ENCODE measurements at places on chromosomes 12 and 14.

DNA sequence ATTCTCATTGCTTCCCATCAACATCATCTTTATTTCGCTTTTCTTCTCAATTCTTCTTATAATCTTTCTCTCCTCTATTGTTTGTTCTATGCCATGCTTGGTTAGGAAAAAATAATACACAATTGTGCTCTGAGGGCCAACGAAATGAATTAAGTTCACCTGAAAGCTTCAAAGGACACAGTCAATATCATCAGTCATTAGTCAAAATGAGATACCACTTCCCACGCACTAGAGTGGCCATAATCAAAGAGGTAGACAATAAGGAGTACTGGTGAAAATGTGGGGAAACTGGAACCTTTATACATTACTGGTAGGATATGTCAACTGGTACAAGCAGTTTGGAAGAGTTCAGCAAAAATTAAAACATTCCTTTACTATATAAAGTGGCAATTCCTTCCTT is 91.5 kb downstream of the TMTC1 start:
- no peak overlapping the region for H3K27ac ChIP-seq
- no peaks in the 10 kb centered on the region for H3K36me3 ChIP-seq
- H3K27me3 ChIP-seq = peaks cover 5% of the 10 kb centered on the region

DNA sequence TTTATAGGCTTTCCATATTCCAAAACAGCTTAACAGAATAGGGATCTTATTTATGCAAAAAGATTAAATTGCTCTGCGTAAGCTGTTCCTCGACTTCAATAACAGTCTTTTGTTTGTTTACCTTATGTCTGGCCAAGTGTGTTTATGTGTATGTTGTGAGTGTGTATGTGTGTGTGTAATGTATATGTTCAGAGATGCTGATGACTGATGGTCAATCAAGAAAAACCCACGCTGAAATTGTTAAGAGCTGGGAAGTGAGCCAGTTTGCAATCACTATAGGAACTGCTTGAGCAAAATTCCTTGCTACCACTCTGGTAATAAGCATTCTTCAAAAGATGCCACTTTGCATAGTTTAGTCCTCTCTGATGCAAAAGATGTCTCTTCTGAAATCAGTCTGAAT is 59.6 kb downstream of the PRKD1 start:
- no peak for DNase-seq
- no peaks in the 10 kb centered on the region for H3K27me3 ChIP-seq

GRCh38 chr12:104551313-104551931 is 94.7 kb downstream of the CHST11 start:
- H3K27me3 ChIP-seq = no peaks in the 10 kb centered on the region
- peaks cover 69% of the 10 kb centered on the region for H3K4me1 ChIP-seq
- peak overlapping the region; percentile 27 for H3K27ac ChIP-seq

- H3K27me3 ChIP-seq = no peaks in the 10 kb centered on the region
- H3K36me3 ChIP-seq = peaks cover 5% of the 10 kb centered on the region
- no peak overlapping the region for H3K27ac ChIP-seq
- H3K4me1 ChIP-seq = no peaks in the 10 kb centered on the region
- peak; percentile 28 for DNase-seq
- no peak overlapping the region for H3K4me3 ChIP-seq
These were observed 35.7 kb downstream of the MRPL42 start for GRCh38 chr12:93502802-93503623.

GRCh38 chr14:52253503-52253902 is 14.0 kb upstream of the PTGDR start:
- no peaks in the 10 kb centered on the region for H3K27me3 ChIP-seq
- H3K4me3 ChIP-seq = no peak overlapping the region
- no peak overlapping the region for H3K27ac ChIP-seq
- H3K4me1 ChIP-seq = peaks cover 7% of the 10 kb centered on the region
- no peak for DNase-seq

DNA sequence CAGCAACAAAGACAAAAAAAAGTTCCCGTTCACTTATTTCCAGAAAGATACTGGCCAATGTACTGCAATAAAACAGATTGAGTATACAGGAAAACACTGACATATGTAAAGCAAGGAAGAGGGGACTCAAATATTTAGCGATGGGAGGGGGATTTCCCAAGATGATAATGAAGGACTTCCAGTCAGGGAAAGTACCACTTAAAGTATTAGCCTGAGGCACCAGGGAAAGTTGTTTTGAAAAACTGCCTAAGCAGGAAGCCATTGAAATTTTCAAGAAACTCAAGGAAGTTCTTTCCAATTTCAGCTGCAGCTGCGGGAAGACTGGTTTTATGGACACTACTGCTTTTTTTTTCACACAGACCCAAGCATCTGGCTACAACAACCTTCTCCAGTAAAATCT is 1007.4 kb upstream of the NOVA1 start:
- no peak overlapping the region for H3K27ac ChIP-seq
- no peaks in the 10 kb centered on the region for H3K27me3 ChIP-seq
- no peaks in the 10 kb centered on the region for H3K36me3 ChIP-seq
- DNase-seq = no peak
- no peak overlapping the region for H3K4me3 ChIP-seq

DNA sequence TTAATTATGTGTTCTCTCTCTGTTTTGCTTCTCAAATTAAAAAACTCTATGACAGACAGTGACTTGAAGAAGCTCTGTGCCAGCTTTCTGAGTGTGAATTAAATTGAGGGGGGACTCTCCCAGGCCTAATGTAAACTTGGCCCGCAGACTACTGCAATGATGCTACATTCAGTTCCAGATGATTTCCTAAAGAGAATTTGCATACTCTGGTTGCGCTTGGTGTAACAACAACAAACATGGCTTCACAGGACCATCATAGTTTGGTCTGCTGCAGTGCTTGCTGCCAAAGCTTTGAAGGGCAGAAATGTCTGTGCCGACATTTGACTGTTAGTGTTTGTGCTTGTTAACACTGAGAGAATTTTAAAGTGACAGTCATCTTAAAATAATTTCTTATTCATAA is 25.0 kb downstream of the CFAP54 start:
- no peak overlapping the region for H3K4me3 ChIP-seq
- peaks cover 10% of the 10 kb centered on the region for H3K4me1 ChIP-seq
- H3K27ac ChIP-seq = no peak overlapping the region
- no peaks in the 10 kb centered on the region for H3K27me3 ChIP-seq

- peaks cover 32% of the 10 kb centered on the region for H3K4me1 ChIP-seq
- H3K27ac ChIP-seq = peak overlapping the region; percentile 96
- H3K36me3 ChIP-seq = no peaks in the 10 kb centered on the region
- peak overlapping the region; percentile 54 for H3K4me3 ChIP-seq
These were observed 11.7 kb upstream of the NFKBIA start for GRCh38 chr14:35416108-35416750.

DNA sequence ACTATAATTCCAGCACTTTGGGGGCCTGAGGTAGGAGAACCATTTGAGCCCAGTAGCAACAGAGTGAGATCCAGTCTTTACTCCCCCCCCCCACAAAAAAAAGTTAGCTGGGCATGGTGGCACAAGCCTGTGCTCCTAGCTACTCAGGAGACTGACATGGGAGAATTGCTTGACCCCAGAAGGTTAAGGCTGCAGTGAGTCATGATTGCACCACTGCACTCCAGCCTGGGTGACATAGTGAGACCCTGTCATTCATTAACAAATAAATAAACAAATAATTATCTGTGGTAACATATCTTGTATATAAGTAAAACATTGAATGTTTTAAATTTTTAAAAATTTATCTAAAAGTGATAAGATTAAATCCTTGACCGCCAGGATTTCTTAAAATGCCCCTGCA is 4.8 kb downstream of the ENTPD5 start:
- H3K27me3 ChIP-seq = no peaks in the 10 kb centered on the region
- peaks cover 7% of the 10 kb centered on the region for H3K36me3 ChIP-seq
- H3K4me3 ChIP-seq = no peak overlapping the region
- H3K4me1 ChIP-seq = peaks cover 3% of the 10 kb centered on the region
- no peak overlapping the region for H3K27ac ChIP-seq

- H3K27ac ChIP-seq = no peak overlapping the region
- H3K36me3 ChIP-seq = peaks cover 35% of the 10 kb centered on the region
These were observed 266.6 kb upstream of the PWP1 start for GRCh38 chr12:107418981-107419380.

DNA sequence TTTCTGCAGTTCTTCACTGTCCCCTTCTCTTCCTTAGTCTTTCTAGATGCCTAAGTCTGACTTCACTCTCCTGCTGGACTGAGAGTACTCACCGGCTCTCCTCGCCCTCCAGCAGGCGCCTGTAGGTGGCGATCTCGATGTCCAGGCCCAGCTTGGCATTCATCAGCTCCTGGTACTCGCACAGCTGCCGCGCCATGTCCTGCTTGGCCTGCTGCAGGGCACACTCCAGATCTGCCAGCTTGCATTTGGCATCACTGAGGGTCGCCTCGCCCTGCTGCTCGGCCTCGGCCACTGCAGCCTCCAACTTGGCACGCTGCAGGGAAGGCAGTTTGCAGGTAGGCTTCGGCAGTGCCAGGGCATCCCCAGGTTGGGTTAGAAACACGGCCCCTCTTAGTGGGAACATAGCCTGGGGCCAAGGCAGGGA is 5.2 kb downstream of the KRT84 start:
- peaks cover 4% of the 10 kb centered on the region for H3K27me3 ChIP-seq
- H3K4me3 ChIP-seq = no peak overlapping the region
- H3K36me3 ChIP-seq = no peaks in the 10 kb centered on the region

DNA sequence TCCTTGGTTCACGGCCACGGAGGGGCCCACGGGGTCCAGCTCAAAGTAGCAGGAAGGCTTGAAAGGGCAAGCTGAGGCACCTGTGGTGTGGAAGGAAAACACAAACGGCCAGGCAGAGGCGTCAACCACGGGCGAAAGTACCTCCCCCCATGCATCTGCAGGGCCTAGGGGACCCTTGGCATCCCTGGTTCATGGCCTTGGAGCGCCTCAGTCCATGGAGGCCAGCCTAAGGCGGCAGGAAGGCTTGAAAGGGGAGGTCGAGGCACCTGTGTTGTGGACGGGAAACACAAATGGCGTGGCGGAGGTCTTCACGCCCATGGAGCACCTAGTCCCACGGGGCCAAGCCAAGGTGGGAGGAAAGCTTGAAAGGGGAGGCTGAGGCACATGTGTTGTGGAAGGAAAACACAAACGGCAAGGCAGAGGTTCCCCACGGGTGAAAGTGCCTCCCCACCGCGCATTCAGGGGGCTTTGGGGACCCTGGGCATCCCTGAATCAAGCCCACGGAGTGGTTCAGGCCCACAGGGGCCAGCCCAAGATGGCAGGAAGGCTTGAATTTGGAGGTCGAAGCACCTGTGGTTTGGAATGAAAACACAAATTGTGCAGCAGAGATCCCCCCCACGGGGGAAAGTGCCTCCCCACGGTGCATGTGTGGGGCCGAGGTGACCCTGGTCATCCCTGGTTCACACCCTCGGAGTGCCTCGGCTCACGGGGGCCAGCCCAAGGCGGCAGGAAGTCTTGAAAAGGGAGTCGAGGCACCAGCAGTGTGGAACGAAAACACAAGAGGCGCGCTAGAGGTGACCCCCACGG is 380.8 kb downstream of the ALG10 start:
- no peak overlapping the region for H3K4me3 ChIP-seq
- no peak for DNase-seq
- no peaks in the 10 kb centered on the region for H3K36me3 ChIP-seq
- H3K4me1 ChIP-seq = no peaks in the 10 kb centered on the region
- peak overlapping the region; percentile 81 for H3K27ac ChIP-seq

DNA sequence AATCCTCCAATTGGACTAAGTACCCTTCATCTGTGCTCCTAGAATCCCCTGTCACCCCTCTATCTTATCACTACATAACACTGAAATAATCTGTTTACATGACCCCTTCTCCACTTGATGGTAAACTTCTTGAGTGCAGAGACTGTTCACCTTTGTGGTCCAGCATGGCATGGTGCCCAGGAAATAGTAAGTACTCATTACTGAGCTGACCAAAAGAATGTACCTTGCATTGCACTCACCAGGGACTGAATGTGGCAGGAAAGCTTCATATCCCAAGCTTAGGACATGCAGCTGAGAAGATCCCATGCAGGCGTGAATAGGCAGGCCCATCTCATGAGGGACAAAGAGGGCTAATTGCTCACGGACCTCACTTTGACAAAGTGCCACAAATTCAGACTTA is 1.4 kb upstream of the GARIN2 start:
- peaks cover 2% of the 10 kb centered on the region for H3K27me3 ChIP-seq
- H3K27ac ChIP-seq = no peak overlapping the region
- H3K4me1 ChIP-seq = peaks cover 5% of the 10 kb centered on the region
- DNase-seq = no peak
- H3K4me3 ChIP-seq = no peak overlapping the region

DNA sequence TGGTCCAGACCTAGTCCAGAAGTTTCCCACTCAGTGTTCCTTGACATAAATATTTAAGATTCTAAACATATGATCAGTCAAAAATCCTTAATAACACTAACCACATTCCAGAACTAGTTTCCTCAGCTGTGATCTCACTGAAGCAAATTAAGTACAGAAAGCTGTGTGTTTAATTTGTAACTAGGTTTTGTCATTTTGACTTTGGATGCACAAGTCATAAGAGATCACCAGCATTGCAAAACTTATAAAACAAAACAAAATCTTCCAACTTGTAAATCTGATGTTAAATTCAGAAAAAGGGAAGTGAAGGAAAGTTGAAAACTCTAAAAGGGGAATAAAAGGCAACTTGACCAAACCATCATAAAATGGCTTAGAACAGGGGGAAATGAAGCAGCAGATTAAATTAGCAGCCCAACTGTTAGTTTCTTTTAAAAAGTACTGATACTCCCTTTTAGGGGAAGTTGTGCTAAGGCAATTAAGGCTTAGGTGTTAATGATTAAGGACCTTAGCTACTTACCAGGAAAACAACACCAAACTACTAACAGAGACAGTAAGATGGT is 56.6 kb downstream of the SH2B3 start:
- H3K4me3 ChIP-seq = no peak overlapping the region
- DNase-seq = no peak
- H3K27ac ChIP-seq = peak overlapping the region; percentile 52
- no peaks in the 10 kb centered on the region for H3K27me3 ChIP-seq
- no peaks in the 10 kb centered on the region for H3K36me3 ChIP-seq

GRCh38 chr14:92988786-92989755 is 66.1 kb downstream of the CHGA start:
- no peak overlapping the region for H3K4me3 ChIP-seq
- H3K4me1 ChIP-seq = peaks cover 16% of the 10 kb centered on the region
- no peak overlapping the region for H3K27ac ChIP-seq
- no peak for DNase-seq

DNA sequence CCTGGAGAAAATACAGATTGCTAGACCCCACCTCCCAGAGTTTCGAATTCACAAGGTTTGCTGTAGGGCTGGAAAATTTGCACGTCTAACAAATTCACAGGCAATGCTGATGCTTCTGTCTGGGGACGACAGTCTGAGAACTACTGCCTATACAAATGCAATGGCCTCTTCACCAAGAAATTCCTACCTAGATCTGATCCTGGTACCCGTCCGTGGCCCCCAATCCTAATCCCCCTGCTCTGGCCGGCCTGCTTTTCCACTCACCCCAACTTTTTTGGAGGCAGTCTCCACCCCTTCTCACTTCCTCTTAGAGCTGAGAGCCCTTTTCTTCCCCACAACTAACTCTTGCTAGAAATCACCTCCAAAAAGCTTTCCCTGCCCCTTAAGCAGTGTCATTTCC is 3.1 kb upstream of the SSH1 start:
- no peak for DNase-seq
- H3K27ac ChIP-seq = no peak overlapping the region
- H3K27me3 ChIP-seq = peaks cover 5% of the 10 kb centered on the region
- H3K36me3 ChIP-seq = no peaks in the 10 kb centered on the region
- H3K4me3 ChIP-seq = peak overlapping the region; percentile 31
